CD4-positive, alpha-beta T cell treated with Interferon gamma for 1 hour (primary cell): ENCODE measurements at places on chromosomes 4 and X.

DNA sequence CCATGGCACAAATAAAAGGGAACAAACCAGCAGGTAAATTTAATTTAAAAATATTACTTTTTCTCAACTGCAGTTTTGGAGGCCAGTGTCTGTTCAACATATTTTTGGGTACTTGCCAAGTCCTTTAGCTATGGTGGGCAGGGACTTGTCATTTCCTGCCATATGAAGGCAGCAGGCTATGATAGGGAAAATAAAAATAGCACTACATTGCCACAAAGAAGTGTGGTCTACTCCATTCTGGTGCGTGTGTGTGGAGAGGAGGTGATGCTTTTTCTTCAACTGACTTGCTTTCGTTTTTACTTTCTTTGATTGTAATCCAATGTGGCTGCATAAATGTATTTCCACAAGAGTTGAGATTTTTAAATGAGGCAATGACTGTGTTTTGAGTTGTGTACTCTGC lies 17.2 kb downstream of the GPR174 start:
- DNase-seq: peak; percentile 70

DNA sequence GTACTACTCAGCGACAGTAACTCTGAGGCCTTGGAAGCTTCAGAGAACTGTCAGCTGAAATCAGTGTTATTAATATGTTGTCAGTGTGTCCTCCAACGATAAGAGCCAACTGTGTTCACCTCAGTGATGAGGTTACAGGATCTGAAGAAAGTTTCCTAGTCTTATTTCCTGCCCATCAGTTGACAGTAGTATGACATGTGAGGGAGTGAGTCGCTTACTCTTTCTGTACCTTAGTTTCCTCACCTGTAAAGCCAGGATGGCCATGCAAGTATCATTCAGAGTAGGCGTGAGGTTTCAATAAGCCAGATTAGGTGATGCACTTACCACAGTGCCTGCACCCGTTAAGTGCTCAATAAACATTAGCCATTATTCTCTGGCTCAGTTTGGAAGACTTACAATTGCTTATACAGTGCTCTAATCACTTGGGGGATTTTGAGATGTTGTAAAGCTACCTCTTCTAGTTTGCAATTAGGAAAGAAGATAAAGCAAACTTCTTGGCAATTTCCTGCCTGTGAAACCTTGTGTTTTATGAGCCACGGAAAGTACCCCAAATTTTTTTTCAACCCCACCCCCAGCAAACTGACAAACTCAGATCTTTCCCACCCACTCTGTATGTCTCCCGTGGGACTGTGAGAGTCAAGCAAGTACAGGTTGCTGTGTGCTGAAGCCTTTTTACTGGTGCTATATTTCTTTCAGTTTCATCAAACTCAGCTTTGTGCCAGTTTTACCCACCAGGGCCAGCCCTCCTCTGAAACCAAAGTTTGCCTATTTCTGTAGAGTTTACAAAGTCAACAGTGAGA lies 62.2 kb downstream of the ANXA3 start:
- DNase-seq: peak; percentile 12

DNA sequence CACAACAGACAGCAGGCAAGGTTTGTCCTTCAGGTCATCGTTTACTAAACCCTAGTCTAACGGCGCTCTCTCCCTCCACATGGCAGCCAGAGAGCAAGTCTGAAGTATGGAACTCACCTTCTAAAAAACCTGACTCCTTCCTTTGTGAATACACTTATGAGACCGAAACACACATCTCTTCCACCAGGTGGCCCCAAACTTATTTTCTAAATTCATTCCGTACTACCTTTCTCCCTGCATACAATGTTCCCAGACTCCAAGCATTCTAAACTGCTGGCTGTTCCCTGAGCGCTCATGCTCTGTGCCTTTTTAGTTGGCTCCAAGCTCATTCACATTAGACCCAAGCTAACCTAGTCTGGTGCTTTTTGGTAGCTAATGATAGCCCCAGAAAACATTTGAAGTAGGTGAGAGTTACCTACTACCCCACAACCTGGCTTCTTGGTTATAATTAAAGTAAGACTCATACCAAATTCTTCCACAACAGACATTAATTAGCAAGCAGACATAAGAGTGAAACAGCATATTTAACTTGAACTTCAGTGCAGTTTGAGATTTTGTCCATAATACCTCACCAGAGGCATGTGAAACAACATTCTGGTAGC lies 67.6 kb upstream of the DCLK2 start:
- DNase-seq: no peak

- DNase-seq: no peak
Observed at GRCh38 chr4:7044137-7044930, 1.2 kb downstream of the TADA2B start.

DNA sequence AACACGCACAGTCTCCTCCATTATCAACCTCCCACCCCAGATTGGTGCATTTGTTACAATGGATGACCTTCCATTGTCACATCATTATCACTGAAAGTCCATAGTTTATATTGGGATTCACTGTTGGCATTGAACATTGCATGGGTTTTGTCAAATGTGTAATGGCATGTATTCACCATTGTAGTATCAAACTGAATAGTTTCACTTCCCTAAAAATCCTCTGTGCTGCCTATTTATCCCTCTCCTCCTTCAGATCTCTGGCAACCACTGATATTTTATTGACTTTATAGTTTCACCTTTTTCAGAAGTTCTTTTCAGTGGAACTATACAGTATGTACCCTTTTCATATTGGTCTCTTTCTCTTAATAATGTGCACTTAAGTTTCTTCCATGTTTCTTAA lies 1565.4 kb downstream of the PCDH18 start:
- DNase-seq: no peak
